Hematopoietic multipotent progenitor cell treated with erythropoietin and hydrocortisone succinate and interleukin-3 and kit ligand, for 6 days (in vitro differentiated cells): ENCODE measurements at places on chromosomes 13 and 19.

DNA sequence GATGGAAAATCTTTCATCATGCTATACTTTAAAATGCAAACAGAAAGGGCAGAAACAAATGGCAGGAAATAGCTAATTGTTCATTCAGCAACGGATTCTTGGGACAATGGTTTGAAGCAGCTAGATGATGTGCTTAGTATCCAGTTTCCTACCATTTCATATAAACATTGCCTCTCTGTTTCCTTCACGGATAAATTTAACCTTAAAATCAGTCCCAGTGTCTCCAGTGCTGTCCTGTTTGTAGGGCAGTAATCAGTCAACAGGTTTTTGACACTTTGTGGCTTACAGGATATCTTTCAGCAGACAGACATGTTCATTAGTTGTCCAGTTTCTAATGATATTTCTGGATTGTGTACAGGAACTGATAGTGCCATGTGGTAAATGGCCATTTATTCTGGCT, 24.7 kb upstream of the RB1 start:
- DNase-seq, result no peak

DNA sequence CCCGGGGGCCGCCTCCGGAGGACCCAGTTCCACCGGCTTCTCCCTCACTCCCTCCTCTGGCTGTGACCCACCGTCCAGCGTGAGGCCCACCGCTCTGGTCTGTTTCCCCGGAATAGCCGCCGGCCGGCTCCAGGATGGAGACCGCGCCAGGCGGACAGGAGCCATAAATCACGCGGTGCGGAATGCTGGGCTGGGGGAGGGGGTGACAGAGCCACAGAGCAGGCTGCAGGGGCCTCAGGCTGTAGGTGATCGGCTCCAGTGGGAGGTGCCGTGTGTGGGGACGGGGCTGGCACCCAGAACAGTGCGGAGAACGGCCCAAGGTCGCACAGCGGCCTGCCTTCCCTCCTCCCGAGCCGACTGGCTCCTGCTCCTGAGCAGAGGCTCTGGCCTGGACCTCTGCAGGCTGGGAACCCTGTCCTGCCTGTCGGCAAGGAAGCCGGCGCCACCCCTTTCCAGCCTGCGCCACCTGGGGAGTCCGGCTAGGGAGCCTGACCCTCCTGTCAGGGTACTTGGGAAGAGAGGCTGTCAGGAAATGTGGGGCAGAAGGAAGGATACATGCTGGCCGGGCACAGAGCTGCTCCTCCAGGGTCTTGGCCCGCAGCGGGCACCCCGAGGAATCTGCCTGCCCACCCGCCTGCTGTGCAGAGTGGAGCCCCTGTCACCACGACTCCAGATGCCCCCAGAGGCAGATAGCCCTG, 8.3 kb downstream of the PIAS4 start:
- DNase-seq, result no peak

DNA sequence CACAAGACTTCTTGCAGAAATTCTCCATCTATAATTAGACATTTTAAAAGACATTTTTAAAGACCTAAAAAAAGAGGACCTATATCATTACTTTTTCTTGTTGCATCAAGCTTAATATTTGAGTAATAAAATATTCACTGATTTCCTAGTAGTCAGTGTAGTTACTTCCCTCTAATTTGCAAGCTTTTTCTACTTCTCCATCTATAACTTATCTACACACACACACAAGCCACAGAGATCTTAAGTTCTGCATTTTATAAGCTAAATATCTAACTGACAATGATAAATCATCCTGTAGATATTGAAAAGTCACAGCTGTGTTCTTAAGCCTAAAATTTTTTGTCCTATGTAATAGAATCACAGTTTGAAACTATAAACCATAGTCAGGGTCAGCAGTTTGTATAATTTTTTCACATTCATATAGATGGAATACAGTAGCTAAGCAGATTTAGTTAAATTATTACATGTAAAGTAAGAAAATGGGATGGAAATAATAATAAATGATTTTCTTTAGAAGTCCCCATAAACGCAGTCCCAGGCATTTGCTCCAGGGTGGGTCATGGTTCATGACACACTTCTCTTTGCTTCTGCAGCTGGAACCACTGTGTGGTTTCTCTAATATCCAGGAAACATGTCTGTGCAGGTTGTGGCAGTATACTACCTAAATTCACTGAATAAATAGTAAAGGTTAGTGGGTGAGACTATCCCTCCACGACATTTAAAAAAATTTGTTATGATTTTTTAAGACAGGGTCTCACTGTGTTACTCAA, 60.2 kb downstream of the ESD start:
- DNase-seq, result peak; percentile 67

GRCh38 chr19:17659996-17660395, 28.2 kb downstream of the UNC13A start:
- no peak for DNase-seq

DNA sequence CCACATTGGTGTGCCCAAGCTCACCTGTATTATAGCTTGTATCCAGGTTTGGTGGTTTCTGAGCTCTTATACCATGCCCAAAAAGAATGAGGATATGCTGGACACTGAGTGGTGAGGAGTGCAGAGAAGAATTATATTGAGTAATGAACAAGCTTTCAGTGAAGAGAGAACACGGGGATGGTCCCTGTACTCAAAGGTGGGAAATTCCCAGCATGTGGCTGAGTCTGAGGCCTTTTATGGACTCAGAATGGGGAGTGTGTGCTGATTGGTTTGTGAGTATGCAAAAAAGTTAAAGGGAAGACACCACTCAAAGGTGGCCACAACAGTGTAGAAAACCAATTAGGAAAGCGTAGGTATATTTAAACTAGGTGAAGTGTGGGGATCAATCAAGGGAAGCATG, 191.2 kb upstream of the SLITRK6 start:
- no peak for DNase-seq

- DNase-seq, result peak; percentile 20
Observed at GRCh38 chr13:42328672-42329071, 56.7 kb downstream of the AKAP11 start.

- no peak for DNase-seq
Observed at GRCh38 chr13:49645451-49645850, 17.1 kb downstream of the ARL11 start.
